ENCODE measurements at places on chromosomes 2 and 18. TPM values are rescaled to one million over a fixed set of nuclear protein-coding genes. Genes with fewer than 3 reads are reported as not detected.
A peak's percentile ranks its signal among the peaks of the same experiment; 100 is the strongest.

The QPCT gene
- polyA plus RNA-seq: 0.06 TPM

The FTCDNL1 gene
- not detected for polyA plus RNA-seq

- no peak for DNase-seq
These were observed 2.4 kb downstream of the FAM171B start for GRCh38 chr2:186696290-186696689.

GRCh38 chr2:151098841-151099240, 162.8 kb downstream of the RBM43 start:
- no peak for DNase-seq

DNA sequence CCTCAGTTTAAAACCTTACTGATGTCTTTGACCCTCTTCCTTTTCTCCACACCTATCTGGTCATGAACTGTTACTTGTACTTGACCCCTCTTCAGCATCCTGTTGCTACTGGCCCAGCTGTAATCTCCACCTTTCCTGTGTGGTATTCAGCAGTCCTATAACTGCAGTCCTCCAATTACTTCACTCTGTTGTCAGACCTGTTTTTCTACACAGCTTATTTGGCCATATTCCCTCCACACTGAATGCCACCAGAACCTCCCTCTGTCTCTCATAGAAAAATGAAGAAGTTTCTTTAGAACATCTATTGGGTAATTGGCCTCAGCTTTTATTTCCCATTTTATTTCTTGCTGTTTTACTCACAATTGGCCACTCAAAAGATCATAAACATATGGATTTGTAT, 155.4 kb downstream of the ASXL3 start:
- DNase-seq: no peak

- peak; percentile 78 for DNase-seq
These were observed 142.5 kb upstream of the L3MBTL4 start for GRCh38 chr18:6557057-6557769.

The CD28 gene
- 0.13 TPM for polyA plus RNA-seq

DNA sequence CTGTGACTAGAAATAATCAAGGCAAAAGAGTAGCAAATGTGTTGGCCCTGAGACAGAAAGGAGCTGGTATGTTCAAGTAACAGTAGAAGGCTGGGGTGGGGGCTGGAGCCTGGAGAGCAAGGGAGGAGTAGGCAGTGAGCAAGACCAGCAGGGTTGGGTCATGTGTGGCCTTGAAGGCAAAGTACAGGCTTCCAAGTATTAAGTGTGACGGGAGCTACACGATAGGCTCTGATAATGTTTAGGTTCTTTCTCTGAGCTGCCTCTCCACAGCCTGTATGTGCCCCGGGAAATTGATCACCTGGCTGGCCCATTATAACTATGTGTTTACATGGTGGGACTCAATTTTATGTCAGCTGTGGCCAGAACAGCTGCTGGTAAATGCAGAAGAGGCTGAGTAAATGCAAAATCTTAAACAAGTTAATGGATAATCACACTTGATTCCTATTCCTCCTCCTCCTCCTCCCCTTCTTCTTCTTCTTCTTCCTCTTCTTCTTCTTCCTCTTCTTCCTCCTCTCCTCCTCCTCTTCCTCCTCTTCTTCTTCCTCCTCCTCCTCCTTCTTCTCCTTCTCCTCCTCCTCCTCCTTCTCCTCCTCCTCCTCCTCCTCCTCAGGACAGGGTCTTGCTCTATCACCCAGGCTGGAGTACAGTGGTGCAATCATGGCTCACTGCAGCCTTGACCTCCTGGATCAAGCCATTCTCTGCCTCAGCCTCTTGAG, 9.3 kb downstream of the IL1F10 start:
- no peak for DNase-seq

All from SK-N-SH (cell line).